ENCODE measurements at places on chromosomes 7 and 10.

GRCh38 chr7:125934955-125935354, 1005.3 kb upstream of the POT1 start:
- H3K27ac ChIP-seq = no peak overlapping the region
- no peaks in the 10 kb centered on the region for H3K27me3 ChIP-seq
- no peaks in the 10 kb centered on the region for H3K4me1 ChIP-seq
- no peaks in the 10 kb centered on the region for H3K36me3 ChIP-seq

DNA sequence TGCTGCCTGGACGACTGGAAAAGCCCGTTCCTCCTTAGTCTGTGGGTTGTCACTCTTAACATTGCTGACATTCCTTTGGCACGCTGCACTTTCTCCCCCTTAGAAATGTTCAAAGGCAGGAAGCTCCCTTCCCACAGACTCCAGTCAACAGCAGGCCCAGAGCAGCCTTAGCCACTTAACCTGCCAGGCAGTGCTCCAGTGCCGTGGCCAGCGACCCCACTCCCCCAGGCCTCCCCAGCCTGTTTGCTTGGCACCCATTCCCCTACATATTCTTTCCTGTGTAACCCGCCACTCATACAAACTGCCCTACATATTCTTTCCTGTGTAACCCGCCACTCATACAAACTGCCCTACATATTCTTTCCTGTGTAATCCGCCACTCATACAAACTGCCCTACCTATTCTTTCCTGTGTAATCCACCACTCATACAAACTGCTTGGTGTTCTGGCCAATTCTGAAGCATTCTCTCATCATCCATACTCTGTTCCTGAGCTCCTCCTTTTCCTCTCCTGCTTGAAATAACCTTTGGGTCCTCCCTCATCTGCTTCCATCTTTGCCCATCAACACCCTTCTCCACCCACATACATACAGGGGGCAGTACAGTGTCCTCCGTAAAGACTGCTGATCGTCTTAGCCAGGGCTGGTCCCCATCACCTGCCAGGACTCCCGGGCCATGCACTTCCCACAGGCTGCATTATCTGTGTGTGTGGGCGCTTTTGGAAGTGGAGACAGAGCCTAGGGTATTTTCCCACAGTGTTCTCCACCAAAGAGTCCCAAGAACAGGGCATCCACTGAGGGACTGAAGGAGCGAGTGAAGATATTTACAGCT, 57.3 kb downstream of the ADARB2 start:
- no peak overlapping the region for H3K4me3 ChIP-seq
- H3K27me3 ChIP-seq = peaks cover 53% of the 10 kb centered on the region
- H3K4me1 ChIP-seq = peaks cover 24% of the 10 kb centered on the region
- no peak for ATAC-seq

GRCh38 chr10:130807096-130807495, 504.4 kb downstream of the TCERG1L start:
- H3K4me1 ChIP-seq = no peaks in the 10 kb centered on the region
- no peaks in the 10 kb centered on the region for H3K27me3 ChIP-seq
- no peak overlapping the region for H3K4me3 ChIP-seq
- H3K36me3 ChIP-seq = no peaks in the 10 kb centered on the region
- ATAC-seq = no peak
- H3K27ac ChIP-seq = no peak overlapping the region

GRCh38 chr7:125877246-125877645, 947.6 kb upstream of the POT1 start:
- H3K4me1 ChIP-seq = no peaks in the 10 kb centered on the region
- no peak overlapping the region for H3K27ac ChIP-seq
- ATAC-seq = no peak
- no peaks in the 10 kb centered on the region for H3K36me3 ChIP-seq

GRCh38 chr7:115229401-115230105, 307.7 kb downstream of the MDFIC start:
- no peak overlapping the region for H3K4me3 ChIP-seq
- no peak overlapping the region for H3K27ac ChIP-seq
- H3K4me1 ChIP-seq = no peaks in the 10 kb centered on the region

GRCh38 chr7:98880485-98880884, 2.2 kb downstream of the TRRAP start:
- ATAC-seq = no peak
- H3K27ac ChIP-seq = peak overlapping the region; percentile 95
- H3K36me3 ChIP-seq = peaks cover 16% of the 10 kb centered on the region

DNA sequence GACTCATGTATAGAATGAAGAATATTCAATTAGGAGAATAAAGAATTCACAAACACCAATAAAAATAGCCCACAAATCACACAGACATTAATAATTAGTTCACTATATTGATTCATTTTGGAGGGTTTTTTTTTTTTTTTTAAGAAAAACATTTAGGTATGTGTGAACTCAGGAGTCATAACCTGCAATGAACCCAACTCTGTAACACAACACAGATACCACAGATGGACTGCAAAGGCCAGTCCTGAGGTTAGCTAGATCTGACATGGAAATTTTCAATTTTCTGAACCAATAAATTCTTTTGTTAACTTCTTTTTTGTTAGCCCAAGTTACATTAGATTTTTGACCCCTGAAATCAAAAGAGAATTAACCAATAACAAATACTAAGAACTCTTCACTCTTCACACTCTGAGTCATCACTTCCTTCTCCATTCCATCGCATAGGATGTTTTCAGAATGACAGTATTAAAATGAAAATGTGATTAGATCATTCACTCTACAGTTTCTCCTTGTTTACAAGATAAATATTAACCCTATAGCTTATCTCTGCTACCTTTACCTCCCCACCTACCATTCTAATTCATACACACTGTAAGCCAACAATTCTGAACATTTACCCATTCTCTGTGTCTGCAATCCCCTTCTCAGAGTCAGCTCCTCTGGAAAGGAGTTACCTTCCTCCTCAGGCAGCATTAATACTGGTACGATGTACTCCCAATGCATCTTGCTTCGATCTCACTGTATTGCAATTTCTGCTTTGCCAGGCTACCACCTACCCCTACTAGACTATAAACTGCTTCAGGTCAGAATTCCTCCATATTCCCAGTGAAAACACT, 141.5 kb downstream of the LRRN3 start:
- ATAC-seq = peak; percentile 71
- H3K27ac ChIP-seq = no peak overlapping the region
- H3K36me3 ChIP-seq = peaks cover 16% of the 10 kb centered on the region

- H3K36me3 ChIP-seq = no peaks in the 10 kb centered on the region
- peaks cover 60% of the 10 kb centered on the region for H3K4me1 ChIP-seq
- H3K27me3 ChIP-seq = peaks cover 30% of the 10 kb centered on the region
These were observed 98.8 kb upstream of the MACROH2A2 start for GRCh38 chr10:69953851-69954250.

DNA sequence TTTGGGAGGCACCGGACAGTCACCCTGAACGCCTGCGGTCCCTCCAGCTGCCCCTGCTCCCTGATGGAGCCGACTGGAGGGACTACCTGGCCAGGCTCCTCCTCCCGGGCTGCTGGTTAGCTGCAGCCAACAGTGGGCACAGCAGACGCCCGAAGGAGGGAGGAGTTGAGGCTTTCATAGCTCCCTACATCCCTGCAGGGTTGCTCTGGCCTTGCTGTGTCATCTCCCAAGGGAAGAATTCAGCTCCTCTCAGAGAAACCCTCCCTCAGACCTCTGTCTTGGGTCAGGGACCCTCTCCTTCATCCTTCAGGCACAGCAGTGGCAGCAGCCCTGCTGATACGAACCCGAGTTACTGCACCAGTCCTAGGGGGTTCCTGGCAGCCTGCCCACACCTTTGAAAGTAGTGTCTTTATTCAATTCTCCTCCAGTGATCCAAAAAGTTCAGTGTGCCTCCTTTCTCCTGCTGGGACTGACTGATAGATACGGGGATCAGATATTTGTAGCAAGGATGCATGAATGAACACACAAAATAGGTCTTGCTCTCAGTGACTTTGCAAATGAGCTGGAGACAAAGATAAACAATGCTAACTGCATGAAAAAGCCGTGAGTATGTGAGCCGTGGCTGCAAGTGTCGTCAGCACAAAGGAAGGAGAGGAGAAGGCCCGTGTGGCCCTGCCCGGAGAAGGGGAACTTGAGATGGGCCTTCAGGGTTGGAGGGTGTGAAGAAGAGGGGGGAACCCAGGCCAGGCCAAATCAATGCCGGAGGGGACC, 136.6 kb downstream of the PRKAG2 start:
- H3K4me3 ChIP-seq = no peak overlapping the region
- ATAC-seq = no peak
- H3K27me3 ChIP-seq = no peaks in the 10 kb centered on the region

DNA sequence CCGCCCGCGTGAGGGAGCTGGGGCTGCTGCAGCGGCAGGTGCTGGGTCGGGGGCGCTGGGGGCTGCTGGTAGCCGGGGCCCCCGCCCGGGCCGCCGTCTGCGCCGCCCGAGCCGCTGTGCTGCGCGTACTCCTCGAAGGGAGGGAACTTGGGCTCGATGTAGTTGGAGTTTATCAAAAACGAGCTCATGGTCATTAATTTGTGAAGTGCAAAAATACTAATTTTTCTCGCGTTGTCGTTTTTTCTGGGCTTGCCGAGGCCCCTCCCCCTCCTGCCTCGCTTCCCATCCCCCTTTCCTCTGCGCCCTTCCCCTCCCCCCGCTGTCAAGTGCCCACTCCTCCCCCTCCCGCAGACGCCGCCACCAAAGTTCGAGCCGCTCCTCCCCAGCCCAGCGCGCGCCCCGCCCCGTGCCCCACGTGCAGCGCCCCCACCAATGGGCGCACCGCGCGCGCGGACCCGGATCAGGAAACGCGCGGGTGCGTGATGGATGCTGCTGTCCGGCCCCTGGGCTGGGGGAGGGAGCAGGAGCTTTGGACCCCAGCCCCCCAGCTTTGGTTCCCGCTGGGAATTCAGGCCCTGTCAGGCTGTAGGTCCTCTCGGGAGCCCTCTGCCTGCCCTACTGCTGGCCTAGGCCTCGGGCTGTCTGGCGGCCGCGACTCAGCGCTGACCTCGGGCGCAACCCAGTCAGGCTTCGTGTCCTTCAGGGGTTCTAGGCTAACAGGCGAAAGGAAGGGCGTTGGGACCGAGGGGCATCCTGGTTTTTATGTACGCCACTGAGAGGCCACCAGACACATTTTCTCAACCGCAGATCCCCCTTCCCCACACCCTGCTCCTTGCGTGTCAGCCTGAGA, at the start of gene HOXA4:
HOXA4 (minus strand) TSS at position 218 of the 850 bp plus-strand sequence; CDS start at position 194, 24 bp downstream.
- H3K27ac ChIP-seq = no peak within 1 kb of the TSS
- H3K27me3 ChIP-seq = peaks cover 70% of the 10 kb centered on the region
- peak within 1 kb of the TSS; percentile 54 for H3K4me3 ChIP-seq
- no peaks in the 10 kb centered on the region for H3K36me3 ChIP-seq
- ATAC-seq = peak; percentile 83
- H3K4me1 ChIP-seq = no peaks in the 10 kb centered on the region

DNA sequence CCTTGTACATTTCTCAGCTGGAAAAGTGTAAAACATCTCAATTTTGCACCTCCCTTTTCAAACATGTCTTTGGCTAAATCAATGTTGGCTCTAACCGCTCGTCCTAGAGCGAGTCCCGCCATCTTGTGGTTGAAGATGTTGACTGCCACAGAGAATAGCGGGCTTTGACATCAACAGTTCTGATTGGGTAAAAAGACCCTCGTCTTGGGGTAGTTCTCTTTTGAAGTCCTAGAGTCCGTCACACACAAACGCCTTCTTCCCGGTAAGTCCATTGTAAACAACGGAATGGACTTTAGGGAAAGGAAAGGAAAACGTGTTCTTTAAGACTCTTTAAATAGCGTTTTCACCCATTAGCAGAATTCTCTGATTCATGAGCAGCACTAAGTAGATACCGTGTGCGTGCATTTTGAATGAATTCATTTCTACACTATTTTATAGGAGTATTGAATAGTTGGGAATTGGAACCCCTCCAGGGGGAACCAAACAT, 452 bp upstream of the RPP30 start:
- peaks cover 16% of the 10 kb centered on the region for H3K27me3 ChIP-seq
- peak; percentile 81 for ATAC-seq
- H3K4me1 ChIP-seq = peaks cover 25% of the 10 kb centered on the region
- peak overlapping the region; percentile 97 for H3K4me3 ChIP-seq

DNA sequence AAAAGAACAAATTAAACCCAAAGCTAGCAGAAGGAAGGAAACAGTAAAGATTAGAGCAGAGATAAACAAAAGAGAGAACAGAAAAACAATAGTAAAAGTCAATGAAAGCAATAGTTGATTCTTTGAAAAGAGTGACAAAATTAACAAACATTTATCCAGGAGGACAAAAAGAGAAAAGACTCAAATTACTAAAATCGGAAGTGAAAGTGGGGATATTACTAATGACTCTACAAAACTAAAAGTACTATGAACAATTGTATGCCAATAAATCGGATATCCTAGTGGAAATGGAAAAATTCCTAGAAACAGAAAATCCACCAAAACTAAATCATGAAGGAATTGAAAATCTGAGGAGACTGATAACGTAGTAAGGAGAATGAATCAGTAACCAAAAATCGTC, 96.3 kb downstream of the SNX13 start:
- H3K4me1 ChIP-seq = peaks cover 35% of the 10 kb centered on the region
- peaks cover 72% of the 10 kb centered on the region for H3K36me3 ChIP-seq
- no peak overlapping the region for H3K4me3 ChIP-seq
- no peak overlapping the region for H3K27ac ChIP-seq
- H3K27me3 ChIP-seq = no peaks in the 10 kb centered on the region

GRCh38 chr7:48144291-48144768, 26.9 kb upstream of the ABCA13 start:
- H3K36me3 ChIP-seq = no peaks in the 10 kb centered on the region
- peaks cover 8% of the 10 kb centered on the region for H3K4me1 ChIP-seq
- no peak for ATAC-seq
- H3K4me3 ChIP-seq = no peak overlapping the region
- no peak overlapping the region for H3K27ac ChIP-seq

DNA sequence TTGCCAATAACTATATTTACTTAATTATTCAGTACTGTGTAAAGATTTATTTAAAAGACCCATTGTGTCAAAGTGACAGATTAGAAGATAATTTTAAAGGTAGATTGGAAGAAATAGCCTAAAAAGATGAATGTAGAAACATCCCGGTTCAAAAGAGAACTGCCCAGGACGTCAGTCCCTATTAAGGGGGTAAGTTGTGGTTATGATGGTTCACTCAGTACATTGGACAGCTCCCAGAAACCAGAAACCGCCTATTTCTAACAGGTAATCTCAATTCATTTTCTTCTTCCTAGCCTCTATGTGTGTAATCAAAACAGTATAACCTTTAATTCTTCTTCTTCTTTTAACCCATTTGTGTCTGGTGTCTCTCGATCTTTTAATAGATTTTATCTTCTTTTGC, 1.5 kb upstream of the FERD3L start:
- ATAC-seq = no peak
- H3K4me3 ChIP-seq = no peak overlapping the region
- peaks cover 56% of the 10 kb centered on the region for H3K27me3 ChIP-seq
- H3K36me3 ChIP-seq = no peaks in the 10 kb centered on the region
